ENCODE measurements at places on chromosomes 5 and 9.

DNA sequence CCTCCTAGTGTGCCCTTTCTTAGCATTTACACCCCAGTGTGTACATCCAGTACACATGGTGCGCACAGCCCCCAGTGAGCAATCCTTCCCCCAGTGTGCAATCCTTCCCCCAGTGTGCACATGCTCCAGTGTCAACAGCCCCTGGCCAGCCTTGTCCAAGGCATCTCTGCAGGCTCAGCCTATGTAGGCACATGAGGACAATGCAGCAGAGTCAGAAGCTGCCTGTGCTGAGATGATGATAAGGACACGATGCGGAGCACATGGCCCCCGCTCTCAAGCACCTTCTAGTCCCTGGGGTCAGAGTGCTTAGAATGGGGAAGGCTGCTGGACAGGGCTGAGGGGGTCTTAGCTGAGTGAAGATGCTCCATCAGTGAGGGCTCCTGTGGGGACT, 69.8 kb downstream of the GADD45G start:
- no peak for DNase-seq

DNA sequence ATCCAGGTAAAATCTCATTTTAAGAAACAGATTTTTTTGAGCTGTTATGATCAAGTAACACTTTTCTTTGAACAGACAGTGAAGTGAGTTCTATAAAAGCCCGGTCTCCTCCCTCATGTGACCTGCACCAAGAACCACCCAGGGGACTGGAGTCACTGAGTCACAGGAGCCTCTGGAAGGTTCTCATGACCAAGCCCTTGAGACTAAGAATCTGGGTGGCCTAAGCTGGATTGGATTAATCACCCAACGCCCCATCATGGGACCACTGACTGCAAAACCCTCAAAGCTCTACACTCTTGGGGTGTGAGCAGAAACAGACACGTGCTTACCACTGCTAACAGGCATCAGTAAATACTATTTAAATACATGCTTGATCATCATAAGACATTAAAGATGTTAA, 48.4 kb downstream of the SECISBP2 start:
- no peak for DNase-seq

DNA sequence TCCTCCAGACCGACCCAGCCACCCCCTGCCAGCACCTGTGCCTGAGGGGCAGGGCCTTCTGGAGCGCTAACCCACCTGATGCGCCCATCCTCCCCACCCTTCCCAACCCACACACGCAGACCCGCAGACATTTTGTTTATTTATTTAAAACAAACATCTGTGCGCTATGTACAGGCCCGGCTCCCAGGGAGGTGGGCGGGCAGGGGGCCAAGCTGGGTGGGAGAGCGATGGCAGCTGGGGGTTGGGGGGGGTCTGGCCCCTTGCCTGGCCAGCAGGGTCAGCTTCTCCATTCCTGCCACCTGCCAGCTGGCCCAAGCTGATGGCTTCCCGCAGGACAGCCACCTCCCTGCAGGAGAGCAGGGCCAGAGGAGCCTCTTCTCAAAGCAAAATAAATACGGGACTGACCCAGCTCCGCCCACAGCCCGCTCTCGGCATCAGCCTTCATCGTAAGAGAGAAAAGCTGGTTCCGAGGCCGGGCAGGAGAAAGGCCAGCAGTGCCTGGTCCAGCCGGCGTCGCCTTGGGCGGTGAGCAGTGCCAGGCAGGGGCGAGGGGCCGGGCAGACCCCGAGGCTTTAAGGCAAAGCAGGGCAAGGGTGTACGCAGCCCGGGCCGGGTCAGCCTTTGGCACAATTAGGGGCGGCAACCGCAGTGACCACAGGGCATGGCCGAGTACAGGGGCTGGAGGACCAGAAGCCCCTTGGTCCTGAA, 10.9 kb upstream of the CLIC3 start:
- no peak for DNase-seq

- no peak for DNase-seq
Observed at GRCh38 chr5:67644221-67644920, 447.8 kb upstream of the CD180 start.

GRCh38 chr5:28862137-28862859, 1823.9 kb upstream of the CDH9 start:
- DNase-seq = no peak

DNA sequence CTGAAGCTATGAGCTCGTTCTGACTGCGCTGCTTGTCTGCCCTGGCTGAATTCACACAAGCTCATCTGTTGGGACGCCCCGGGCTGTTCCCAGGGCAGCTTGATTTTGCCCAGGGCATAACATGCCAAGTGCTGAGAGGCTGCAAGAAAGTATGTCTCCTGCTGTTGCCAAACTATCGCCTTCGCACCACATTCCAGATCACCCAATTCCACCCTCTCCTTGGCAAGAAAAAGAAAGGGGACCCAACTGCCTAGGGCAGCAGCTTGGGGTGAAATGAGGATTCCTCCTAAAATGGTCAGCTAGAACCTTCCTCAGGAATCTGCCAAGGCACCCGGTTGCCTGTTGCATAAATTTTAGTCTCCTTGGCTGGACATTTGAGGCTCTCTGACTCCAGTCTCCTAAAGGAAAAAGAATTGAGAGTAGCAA, 21.2 kb downstream of the COL15A1 start:
- no peak for DNase-seq

DNA sequence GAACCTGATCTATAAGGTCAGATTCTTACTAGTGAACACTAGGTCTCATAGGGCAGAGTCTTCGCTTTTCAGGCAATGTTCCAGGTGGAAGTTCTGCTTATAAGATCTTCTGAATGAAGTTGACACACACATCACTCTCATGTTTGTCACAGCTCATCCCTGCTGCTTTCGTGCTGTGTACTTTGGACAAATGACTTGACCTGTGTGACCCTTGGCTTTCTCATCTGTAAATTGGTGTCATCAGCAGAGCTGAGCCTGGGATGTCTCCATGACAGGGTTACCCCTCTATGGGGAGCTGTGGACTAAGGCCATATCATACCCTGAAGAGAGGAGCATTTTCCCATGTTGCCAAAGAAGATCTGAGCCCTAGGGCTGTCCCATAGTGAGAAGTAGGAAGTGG, 2.8 kb downstream of the DELE1 start:
- DNase-seq = no peak

- DNase-seq = no peak
Observed at GRCh38 chr5:180645274-180646204, 3.9 kb downstream of the FLT4 start.

- DNase-seq = peak; percentile 37
Observed at GRCh38 chr9:81635521-81636254, 53.7 kb downstream of the TLE1 start.

- DNase-seq = no peak
Observed at GRCh38 chr5:11214864-11215644, 454.0 kb upstream of the DAP start.

GRCh38 chr5:172163346-172163745, 24.7 kb downstream of the STK10 start:
- no peak for DNase-seq

DNA sequence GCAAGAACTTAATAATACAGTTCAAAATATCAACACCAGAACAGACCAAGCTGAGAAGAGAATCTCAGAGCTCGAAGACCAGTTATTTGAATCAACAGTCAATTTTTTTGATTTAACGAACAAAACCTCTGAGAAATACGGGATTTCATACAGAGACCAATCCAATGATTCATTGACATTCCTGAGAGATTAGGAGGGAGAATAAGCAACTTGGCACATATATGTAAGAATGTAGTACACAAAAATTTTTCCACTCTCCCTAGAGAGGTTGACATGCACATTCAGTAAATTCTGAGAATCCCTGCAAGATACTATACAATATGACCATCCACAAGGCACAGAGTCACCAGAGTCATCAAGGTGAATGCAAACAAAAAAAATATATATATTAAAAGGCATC, 1577.3 kb upstream of the C9orf72 start:
- DNase-seq = no peak

DNA sequence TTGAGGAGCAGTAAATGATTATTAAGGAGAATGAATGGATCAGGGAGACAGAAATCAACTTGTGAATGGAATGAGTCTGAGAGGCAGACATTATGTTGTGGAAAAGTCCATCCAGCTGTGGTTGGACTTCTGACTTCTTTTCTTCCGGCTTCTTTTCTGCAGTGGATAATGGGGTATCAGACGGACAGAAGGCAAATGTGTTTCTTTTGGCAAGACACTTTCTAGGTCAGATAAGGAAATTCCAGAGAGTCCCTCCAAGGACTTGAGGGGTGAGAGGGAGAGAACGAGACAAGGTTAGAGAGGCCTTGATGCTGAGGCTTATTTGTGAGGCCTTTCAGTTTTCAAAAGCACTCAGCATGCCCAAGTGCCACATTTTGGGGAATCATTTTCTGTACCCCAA, 17.1 kb upstream of the GRHPR start:
- no peak for DNase-seq

- DNase-seq = no peak
Observed at GRCh38 chr9:111106202-111106601, 67.9 kb upstream of the LPAR1 start.

GRCh38 chr5:178222292-178222691, 10.3 kb downstream of the PHYKPL start:
- no peak for DNase-seq

GRCh38 chr5:163512526-163512925, 7.1 kb downstream of the MAT2B start:
- DNase-seq = no peak

DNA sequence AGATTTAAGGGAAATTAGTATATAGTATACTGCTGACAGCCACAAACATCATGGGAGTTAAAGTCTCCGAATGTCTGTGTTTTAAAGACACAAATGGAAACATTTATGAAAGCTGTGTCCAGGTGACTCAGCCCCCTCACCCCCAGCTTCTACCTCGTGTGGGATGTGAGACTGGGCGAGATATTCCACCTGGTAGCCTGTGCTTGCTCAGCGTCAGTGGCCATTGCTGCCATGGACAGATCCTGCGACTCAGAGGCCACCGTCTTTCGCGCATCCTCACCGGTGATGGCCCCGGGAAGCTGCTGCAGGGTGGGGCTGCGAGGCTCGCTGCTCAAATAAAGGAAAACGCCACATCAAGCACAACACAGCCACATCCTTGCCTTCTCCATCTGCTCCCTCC, 31.2 kb upstream of the EXOC3 start:
- no peak for DNase-seq

DNA sequence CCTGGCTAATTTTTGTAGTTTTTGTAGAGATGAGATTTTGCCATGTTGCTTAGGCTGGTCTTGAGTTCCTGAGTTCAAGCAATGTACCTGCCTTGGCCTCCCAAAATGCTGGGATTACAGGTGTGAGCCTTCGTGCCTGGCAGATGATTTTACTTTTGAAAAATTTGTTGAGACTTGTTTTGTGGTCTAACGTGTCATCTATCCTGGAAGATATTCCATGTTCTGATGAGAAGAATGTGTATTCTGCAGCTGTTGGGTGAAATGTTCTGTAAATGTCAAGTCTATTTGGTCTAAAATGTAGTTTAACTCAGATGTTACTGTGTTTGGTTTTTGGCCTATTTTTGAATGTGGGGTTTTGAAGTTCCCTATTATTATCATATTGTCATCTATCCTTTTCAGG, 145.6 kb downstream of the XRCC4 start:
- no peak for DNase-seq

DNA sequence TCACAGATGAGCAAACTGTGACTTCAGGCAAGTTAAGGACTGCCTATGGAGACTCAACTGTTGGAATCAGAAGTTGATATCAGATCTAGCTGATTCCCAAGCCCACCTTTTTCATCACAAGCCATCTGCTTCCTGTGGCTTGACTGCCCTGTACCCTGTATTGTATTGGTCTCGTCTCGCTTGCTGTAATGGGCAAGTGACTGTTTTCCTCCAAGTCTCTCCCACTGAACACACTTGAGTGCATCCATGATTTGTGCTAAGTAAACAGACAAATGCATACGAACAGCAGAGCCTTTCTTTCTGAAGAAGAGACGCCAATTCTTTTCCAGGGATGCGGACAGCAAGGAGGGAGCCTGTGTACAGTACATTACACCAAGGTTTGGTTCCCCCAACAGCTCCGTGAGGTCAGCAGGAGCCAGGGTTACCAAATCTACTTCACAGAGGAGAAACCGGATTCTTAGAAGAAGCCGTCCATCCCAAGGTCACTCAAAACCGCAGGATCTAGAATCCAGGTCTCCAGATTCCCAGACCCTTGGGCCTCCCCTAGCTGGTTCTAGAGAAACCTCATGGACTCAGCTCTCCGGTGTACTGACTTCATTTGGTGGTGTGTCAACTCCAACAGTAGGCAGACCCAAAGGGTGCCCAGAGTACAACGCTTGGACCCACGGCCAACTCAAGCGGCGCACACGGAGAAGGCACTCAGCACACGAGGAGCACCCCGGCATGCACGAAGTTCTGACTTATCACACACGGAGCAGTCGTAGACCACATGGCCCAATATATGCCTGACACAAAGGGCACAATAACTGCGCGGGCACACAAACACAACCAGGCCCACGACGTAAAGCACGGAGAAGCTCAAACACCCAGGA, 1.1 kb downstream of the BAG1 start:
- DNase-seq = peak; percentile 7

DNA sequence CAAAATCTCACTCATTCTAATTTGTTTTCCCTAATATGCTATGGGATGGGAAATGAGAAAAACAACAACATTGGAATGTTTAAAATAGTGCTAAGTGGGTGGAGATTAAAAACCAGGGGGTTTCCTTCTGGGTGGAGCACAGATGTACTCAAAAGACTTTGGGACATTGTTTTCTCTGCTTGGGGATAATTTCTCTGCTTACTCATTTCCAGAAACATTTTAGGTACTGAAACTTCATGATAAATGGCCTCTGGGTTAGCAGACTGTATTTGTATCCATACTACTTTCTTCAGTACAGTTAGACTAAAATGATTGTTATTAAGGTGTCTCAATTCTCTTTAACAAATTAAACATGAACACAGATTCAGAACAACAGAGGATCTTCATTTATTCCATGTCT, 17.4 kb downstream of the ELOVL7 start:
- DNase-seq = no peak
